ENCODE measurements at places on chromosomes 2 and 18.

- no peak for DNase-seq
Observed at GRCh38 chr18:36630917-36631316, 197.9 kb downstream of the TPGS2 start.

- DNase-seq, result no peak
Observed at GRCh38 chr18:27967913-27968824, 208.8 kb downstream of the CDH2 start.

GRCh38 chr18:59764281-59764680 is 67.1 kb upstream of the CCBE1 start:
- no peak for DNase-seq

GRCh38 chr2:215728504-215729065 is 284.8 kb downstream of the MREG start:
- no peak for DNase-seq

GRCh38 chr2:241017228-241017940 is 19.0 kb downstream of the SNED1 start:
- no peak for DNase-seq

DNA sequence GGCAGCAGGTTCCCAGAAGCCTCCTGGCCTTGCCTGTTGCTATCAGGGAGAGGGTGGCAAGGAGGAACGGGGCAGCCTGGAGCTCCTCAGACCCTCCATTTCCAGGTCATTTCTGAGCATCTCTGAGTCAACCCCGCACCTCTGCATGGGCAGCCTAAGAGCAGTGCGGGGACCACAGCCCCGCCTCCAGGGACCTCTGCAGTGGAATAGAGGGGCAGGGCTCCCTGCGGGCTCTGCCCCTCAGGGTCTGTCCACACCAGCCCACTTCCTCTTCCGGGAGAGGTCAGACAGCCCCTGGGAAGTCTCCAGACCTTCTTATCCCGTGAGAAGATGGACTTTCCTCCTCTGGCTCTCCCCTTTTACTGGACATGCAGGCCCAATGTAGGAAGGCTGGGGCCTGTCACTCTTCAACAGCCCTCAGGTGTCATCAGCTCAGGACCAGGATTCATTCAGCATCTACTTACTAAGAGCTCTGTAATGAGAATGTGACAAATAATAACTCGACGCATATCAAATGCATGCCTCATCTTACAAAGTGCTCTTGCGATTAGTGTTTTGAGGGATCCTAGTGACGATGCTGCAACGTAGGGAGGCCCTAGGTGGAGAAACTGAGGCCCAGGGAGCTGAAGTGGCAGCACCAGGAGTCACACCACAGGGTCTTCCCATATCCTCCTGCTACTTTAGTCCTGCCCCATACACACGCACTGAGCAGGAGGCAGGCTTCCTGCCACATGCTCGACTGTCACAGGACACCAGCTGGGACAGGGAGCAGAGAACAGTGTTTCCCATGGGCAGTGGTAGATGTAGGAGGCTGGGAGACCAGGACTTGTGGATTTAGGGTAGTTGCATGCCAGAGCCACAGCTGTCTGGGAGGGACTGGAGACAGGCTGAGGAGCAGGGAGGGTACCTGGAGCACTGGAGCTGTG is 28.0 kb downstream of the SH2D6 start:
- no peak for DNase-seq

DNA sequence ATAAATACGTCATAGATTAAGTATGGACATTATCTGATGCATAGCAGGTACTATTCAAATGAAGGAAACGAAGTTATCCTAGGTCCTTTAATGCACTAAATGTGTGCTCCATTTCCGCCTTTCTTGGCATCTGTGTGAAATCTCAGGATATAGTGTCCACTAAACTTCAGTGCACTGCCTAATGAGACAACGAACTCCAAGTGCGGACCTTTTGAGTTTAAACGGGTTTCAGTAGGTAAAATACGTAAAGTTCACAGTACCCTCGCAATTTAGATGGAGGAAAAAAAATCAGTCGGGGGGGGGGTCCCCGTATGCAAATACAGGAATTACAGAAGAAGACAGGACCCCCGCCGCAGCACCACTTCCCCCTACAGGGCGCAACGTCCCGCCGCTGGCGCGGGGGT is 729 bp upstream of the REL start:
- DNase-seq, result no peak

DNA sequence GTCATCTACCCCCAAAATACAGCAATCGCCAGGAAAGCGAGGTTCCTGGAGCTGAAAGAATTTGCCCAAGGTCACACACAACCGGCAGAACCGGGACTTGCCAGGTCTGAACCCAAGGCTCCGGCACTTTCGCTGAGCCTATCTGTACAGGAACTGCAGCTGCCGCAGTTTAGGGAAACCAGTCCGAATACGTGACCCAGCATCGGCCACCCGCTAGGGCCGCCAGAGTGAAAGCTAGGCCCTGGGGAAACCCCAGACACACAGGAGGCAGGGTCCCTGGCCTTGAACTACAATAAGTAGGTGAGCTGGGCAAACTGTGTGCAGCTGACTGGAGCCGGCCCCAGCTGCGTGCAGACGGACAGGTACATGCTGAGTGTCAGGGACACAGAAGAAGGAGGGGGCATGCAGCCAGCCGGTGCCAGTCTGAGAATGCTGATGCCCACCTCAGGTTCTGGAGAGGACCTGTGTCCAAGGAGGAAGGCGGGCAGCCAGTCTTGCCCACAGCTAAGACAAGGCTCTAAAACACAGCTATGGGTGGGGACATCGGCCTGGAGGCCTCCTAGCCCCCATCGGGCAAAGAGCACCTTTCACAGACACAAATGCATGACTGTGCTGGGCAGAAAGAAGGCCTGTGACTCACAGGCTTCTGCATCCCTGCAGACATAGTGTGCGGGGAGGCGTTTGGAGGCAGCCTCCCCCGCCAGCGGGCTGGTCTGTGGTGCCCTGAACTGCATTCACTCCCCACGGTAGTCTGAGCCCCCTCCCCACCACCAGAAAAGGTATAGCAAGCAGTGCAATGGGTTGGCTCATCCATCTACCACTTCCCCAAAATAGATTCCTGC is 107.4 kb upstream of the ID2 start:
- no peak for DNase-seq

DNA sequence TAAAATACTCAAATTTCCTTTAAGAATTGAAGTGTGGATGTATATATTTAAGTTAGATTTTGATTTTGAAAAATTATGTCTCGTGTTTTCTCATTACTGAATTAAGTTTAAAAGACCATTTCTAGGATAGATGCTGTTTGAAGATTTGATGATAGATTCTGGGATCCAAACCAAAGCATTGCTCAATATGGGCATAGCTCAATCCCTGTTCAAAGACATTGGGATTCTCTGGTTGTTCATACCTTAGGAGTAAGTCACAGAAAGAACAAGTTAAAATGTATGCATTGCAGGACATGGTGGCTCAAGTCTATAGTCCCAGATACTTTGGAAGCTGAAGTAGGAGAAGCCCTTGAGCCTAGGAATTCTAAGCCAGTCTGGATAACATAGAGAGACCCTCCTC is 622.3 kb downstream of the ADCYAP1 start:
- no peak for DNase-seq

GRCh38 chr2:160345071-160345764 is 145.1 kb upstream of the ITGB6 start:
- no peak for DNase-seq

DNA sequence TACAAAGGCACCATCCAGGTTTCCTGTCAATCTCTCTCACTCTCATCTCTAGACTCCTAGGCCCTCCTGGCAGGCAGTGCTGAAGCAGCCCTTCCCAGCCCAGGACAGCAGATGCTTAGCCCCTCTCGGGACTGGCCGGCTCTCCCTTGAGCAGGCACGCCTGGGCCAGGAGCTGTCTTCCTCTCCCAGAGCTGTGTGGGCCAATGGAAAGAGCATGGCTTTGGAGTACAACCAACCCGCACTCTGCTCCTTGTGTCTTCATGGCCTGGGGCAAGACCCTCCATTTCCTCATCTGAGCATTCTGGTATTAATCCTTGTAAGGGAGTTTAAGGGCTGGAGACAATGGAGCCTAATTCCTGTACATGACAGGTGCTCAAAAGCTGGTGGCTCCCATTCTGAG is 97.2 kb downstream of the CAPN13 start:
- no peak for DNase-seq

DNA sequence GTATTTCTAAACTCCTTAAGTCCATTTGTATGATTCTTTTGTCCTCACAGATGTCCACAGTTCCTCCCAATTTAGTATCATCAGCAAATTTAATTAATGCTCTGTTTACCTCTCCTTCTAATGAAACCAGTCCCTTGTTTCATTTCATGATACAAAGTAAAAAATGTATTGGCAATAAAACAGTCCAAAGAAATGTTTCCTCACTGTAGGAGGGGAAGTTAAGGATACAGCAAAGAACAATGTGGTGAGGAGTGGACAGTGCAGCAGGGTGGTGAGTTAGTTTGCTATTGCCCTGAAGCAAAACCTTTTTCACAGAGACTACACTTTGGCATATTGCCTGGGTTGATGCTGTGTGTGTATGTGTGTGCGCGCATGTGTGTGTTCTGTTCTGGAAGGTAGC is 401.5 kb downstream of the ARHGAP15 start:
- no peak for DNase-seq

GRCh38 chr2:150371044-150371818 is 116.2 kb downstream of the RND3 start:
- DNase-seq, result no peak

GRCh38 chr2:88841224-88841929 is 149.9 kb downstream of the RPIA start:
- DNase-seq, result no peak

DNA sequence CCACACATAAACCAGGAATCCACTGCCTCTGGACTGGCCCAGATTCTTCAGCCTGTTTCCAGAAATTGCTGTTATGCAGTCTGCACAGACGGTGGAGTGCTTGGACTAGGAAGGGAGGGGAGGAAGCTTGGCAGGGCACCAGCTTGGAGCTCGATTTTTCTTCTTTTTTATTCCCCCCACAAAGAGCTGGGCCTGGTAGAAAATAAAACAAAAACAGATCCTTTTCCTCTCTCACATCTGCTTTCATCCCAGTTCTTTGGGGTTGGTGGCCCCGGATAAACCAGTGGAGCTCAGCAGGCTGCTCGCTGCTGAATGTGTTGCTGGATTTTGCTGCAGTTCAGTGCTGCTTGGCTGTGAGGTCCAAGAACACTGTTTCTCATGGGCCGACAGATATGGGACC is 16.0 kb downstream of the LRRTM1 start:
- no peak for DNase-seq

- DNase-seq, result no peak
Observed at GRCh38 chr2:126672980-126673605, 17.1 kb downstream of the GYPC start.

DNA sequence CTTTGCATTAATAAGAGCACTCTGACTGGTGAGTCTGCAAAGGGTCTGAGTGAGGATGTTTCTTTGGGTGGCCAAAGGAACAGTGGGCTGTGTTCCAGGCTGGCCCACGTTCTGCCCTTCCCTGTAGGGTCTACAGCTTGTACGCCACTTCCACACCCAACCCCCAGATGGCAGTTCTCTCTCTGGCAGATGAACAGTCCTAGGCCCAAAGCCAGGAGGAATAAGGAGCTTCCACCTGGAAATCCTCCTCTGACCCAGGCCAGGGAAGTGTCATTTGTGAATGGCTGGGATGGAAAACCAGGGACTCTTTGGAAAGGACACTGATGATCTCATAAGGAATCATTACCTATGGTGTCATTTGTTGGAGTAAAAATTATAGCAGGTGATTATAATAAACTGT is 6.6 kb downstream of the OTOF start:
- DNase-seq, result no peak

- DNase-seq, result peak; percentile 71
Observed at GRCh38 chr2:64488050-64488974, 34.4 kb downstream of the LGALSL start.
